Esophagus muscularis mucosa (tissue), 4 donors: ENCODE measurements at places on chromosomes 5 and 9. TPM values are rescaled to one million over a fixed set of nuclear protein-coding genes. Genes with fewer than 3 reads are reported as not detected.

- H3K27ac ChIP-seq, result no peak overlapping the region
- no peaks in the 10 kb centered on the region for H3K36me3 ChIP-seq
- H3K4me1 ChIP-seq, result peaks cover 83% of the 10 kb centered on the region
These were observed 9.2 kb downstream of the SNX18 start for GRCh38 chr5:54526604-54527288.

- H3K27ac ChIP-seq, result no peak overlapping the region
- H3K4me3 ChIP-seq, result no peak overlapping the region
- no peaks in the 10 kb centered on the region for H3K27me3 ChIP-seq
- no peaks in the 10 kb centered on the region for H3K4me1 ChIP-seq
These were observed 17.9 kb downstream of the PRLR start for GRCh38 chr5:35212122-35212982.

GRCh38 chr5:168291964-168292785 lies 730 bp downstream of the WWC1 start:
- DNase-seq, result no peak
- peaks cover 13% of the 10 kb centered on the region for H3K27me3 ChIP-seq
- peaks cover 17% of the 10 kb centered on the region for H3K4me1 ChIP-seq
- no peaks in the 10 kb centered on the region for H3K36me3 ChIP-seq
- no peak overlapping the region for H3K27ac ChIP-seq
- peak overlapping the region; percentile 62 for H3K4me3 ChIP-seq

DNA sequence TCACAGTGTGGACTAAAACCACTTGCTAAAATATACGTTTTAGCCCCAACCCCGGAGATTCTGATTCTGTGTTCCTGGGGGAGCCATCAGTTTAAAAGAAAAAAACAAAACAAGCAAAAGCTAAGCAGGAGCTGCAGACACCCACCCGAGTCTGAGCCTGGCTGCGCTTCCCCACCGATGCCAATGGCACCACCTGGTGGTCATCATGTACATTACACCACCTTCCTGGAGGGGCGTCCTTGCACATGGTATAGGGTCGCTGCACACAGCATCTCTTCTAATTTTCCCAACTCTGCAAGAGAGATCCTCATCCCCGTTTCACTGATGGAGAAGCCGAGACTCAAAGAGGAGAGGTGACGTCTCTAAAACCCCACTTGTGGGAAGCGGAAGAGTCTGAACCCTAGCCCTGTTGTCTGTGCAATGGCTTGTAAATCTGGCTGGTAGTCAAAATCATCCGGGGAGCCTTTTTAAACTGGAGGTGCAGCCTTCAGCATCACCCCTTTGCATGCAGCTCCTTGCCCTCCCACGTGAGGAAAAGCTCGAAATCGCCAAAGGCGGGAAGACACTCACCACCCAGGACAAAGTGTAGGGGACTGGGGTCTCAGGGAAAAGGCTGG lies 23.1 kb upstream of the CNOT6 start:
- H3K27ac ChIP-seq, result no peak overlapping the region
- no peaks in the 10 kb centered on the region for H3K36me3 ChIP-seq
- DNase-seq, result no peak
- H3K4me1 ChIP-seq, result peaks cover 10% of the 10 kb centered on the region

DNA sequence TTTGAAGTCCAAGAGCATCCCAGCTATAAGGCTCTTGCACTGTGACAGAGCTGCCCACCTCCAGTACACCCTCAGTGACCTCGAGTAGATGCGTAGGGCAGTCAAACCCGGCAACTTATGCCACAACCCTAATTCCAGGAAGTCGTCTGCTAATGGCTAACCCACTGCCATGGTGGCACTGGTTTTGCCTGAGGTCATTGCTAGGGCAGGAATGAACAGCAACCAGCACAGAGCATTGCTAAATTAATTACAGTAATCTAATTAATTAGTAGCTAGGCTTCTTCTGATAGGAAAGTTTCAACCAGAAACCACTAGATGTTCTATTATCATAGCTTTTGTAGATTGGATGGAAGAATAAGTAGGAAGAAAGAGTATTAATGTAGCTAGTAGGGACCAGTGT lies 122.8 kb downstream of the DPYSL3 start:
- no peak for DNase-seq
- no peak overlapping the region for H3K27ac ChIP-seq
- no peaks in the 10 kb centered on the region for H3K27me3 ChIP-seq
- peaks cover 15% of the 10 kb centered on the region for H3K36me3 ChIP-seq
- no peaks in the 10 kb centered on the region for H3K4me1 ChIP-seq

DNA sequence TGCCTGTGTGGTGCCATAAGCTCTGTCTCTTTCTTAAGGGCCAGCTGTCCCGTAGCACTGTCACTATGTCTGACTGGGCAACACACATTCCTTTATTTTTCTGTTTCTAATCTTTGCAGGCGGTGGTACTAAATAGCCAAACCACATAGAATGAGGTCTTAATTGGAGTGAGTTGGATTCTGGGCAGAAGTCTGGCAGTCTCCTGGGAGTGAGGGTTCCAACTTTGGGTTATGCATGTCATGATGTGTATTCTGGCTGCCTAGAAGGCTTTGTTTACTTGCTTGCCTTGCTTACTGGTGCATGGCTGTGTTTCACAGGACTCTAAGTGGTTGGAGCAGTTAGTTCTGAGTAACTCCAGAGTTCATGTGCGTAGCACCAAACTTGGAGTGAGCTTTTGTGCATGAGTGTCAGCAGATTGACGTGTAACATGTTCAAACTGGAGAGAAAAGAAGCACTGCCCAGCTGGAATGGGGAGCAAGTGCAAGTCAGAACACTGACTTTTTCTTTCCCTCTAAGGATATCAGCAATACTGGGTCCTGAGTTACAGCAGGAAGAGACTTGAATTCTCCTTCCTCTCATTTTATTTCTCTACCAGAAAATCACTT lies 185.8 kb downstream of the PCSK1 start:
- peak overlapping the region; percentile 52 for H3K27ac ChIP-seq
- H3K4me1 ChIP-seq, result peaks cover 20% of the 10 kb centered on the region
- H3K36me3 ChIP-seq, result no peaks in the 10 kb centered on the region
- H3K4me3 ChIP-seq, result no peak overlapping the region

DNA sequence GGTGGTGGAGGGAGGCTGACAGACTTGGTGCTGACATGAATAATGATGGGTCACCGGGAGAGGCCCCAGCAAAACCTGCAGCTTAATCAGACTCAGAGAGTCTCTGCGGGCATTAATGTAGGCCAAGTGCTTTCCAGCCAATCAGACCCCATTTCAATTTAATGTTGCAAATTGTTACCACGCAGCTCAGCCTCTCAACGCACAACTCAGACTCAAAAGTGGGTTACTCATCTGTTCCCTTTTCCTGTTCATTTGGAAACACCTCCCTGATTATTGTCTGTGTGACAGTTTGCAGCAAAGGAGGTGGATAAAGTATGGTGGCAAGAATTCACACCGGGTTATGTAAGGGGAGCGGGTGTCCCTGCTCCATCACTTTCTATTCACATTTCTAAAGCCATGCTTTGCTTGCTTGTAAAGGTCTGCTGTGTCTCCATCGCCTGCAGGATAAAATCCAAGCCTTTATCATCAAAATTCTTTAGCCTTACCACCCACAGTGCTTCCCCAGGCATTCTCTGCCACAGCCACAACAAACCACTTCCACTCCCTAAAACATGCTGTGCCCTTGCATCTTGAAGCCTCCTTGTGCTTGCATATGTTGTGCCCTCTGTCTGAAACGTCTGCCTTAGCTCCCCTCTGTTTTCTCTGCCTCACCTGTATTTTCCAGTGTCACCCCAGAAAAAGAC lies 156.5 kb downstream of the ASTN2 start:
- no peak for DNase-seq
- H3K4me1 ChIP-seq, result no peaks in the 10 kb centered on the region
- H3K27ac ChIP-seq, result no peak overlapping the region
- no peaks in the 10 kb centered on the region for H3K36me3 ChIP-seq

DNA sequence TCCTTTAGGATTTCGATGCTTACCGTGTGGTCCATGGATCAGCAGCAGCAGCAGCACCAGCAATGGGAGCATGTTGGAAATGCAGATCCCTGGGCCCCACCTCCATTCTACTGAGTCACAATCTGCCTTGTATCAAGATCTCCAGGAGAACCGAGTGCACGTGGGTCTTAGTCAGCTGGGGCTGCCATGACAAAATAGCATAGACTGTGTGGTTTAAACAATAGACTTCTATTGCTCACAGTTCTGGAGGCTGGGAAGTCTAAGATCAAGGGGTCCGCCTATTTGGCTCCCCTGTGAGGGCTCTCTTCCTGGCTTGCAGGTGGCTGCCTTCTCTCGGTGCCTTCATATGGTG lies 1.3 kb upstream of the PROP1 start:
- peak; percentile 86 for DNase-seq
- no peak overlapping the region for H3K4me3 ChIP-seq
- H3K4me1 ChIP-seq, result no peaks in the 10 kb centered on the region
- peaks cover 79% of the 10 kb centered on the region for H3K27me3 ChIP-seq
- no peak overlapping the region for H3K27ac ChIP-seq

DNA sequence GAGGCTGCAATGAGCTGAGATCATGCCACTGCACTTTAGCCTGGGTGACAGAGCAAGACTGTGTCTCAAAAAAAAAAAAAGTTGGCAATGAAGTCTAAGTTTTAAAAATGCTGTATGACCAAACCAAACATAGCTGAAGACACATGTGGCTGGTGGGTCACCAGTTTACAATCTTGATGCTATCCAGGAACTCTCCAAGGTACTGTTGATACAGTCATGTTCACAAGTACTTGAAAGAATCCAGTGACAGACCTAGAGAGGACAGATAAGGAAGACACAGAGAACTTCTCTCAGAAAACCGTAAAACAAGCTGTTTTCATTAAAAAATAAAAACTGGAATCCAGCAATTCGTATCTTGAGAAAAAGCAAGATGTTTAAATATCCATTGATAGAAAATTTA lies 95.7 kb downstream of the ACTBL2 start:
- no peaks in the 10 kb centered on the region for H3K27me3 ChIP-seq
- no peaks in the 10 kb centered on the region for H3K36me3 ChIP-seq
- no peak overlapping the region for H3K27ac ChIP-seq
- H3K4me1 ChIP-seq, result no peaks in the 10 kb centered on the region
- H3K4me3 ChIP-seq, result no peak overlapping the region

- no peaks in the 10 kb centered on the region for H3K36me3 ChIP-seq
- no peak overlapping the region for H3K27ac ChIP-seq
- H3K4me1 ChIP-seq, result no peaks in the 10 kb centered on the region
- no peak overlapping the region for H3K4me3 ChIP-seq
- no peaks in the 10 kb centered on the region for H3K27me3 ChIP-seq
These were observed 35.2 kb downstream of the RLN2 start for GRCh38 chr9:5269249-5269715.

DNA sequence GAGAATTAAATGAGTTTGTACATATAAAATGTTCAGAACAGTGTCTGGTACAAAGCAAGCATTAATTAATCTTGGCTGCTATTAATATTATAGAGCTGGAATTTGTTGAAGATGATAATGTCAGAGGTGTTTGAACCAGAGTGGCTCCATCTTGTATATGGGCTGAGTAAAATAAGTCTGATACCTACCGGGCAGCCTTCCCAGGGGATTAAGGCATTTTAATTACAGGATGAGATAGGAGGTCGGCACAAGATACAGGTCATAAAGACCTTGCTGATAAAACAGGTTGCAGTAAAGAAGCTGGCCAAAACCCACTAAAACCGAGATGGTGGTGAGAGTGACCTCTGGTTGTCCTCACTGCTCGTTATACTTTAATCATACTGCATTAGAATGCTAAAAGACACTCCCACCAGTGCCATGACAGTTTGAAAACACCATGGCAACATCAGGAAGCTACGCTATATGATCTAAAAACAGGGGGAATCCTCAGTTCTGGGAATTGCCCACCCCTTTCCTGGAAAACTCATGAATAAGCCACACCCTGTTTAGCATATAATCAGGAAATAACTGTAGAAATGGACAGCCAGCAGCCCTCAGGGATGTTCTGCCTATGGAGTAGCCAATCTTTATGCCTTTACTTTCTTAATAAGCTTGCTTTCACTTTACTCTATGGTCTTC lies 90.2 kb downstream of the PLK2 start:
- H3K4me3 ChIP-seq, result no peak overlapping the region
- DNase-seq, result no peak
- no peaks in the 10 kb centered on the region for H3K36me3 ChIP-seq
- H3K4me1 ChIP-seq, result no peaks in the 10 kb centered on the region
- no peaks in the 10 kb centered on the region for H3K27me3 ChIP-seq

GRCh38 chr9:128355451-128355850 lies 15.1 kb downstream of the SLC27A4 start:
- H3K4me3 ChIP-seq, result no peak overlapping the region
- no peak for DNase-seq
- no peaks in the 10 kb centered on the region for H3K4me1 ChIP-seq
- H3K27me3 ChIP-seq, result no peaks in the 10 kb centered on the region
- no peak overlapping the region for H3K27ac ChIP-seq

- H3K36me3 ChIP-seq, result peaks cover 98% of the 10 kb centered on the region
- no peak overlapping the region for H3K27ac ChIP-seq
- DNase-seq, result no peak
- H3K27me3 ChIP-seq, result no peaks in the 10 kb centered on the region
- no peaks in the 10 kb centered on the region for H3K4me1 ChIP-seq
These were observed 27.0 kb downstream of the IARS1 start for GRCh38 chr9:92266486-92266885.

DNA sequence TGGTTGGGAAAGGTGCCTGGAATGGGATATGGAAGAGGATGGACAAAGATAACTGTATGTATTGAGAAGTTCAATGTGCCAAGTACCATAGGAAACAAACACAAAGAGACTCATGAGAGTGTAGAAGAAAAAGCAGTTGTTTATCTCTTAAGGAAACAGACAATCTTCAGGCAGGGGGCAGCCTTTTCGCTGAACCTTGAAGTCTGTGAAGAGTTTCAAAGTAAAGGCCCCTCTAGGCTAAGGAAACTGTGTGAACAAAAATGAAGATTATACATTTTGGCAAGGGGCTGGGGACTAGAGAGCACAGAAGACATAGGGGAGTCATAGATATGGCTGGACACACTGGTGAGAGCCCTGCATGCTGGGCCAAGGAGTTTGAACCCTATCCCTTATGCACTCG lies 27.5 kb upstream of the FRMPD1 start:
- H3K27ac ChIP-seq, result no peak overlapping the region
- H3K4me1 ChIP-seq, result no peaks in the 10 kb centered on the region
- DNase-seq, result no peak
- no peak overlapping the region for H3K4me3 ChIP-seq
- no peaks in the 10 kb centered on the region for H3K36me3 ChIP-seq

DNA sequence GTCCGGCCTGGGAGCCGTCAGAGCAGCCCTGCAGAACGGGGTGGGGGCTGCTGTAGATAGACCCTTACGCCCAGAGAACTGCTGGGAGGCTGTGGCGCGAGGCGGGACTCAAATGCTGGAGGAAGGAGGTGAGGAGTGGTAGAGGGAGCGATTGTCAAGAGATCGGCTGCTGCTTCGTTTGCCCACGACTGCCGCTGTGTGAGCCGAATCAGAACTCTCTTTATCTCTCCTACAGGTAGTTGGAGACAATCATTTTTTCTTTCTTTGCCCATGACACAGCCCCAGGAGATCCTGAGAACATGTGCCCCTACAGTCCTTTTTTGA lies 456 bp downstream of the ZNF79 start:
- DNase-seq, result no peak
- no peaks in the 10 kb centered on the region for H3K27me3 ChIP-seq
- H3K36me3 ChIP-seq, result peaks cover 15% of the 10 kb centered on the region
- H3K4me3 ChIP-seq, result peak overlapping the region; percentile 70
- H3K4me1 ChIP-seq, result peaks cover 35% of the 10 kb centered on the region
- peak overlapping the region; percentile 94 for H3K27ac ChIP-seq

GRCh38 chr5:124816381-124816780 lies 69.9 kb upstream of the ZNF608 start:
- no peak overlapping the region for H3K4me3 ChIP-seq
- no peaks in the 10 kb centered on the region for H3K36me3 ChIP-seq
- H3K4me1 ChIP-seq, result no peaks in the 10 kb centered on the region
- no peaks in the 10 kb centered on the region for H3K27me3 ChIP-seq
- DNase-seq, result no peak

Gene MLANA
- total RNA-seq, result not detected

Gene NR2F1-AS1
- 22.8 TPM for total RNA-seq

Gene DNLZ
- 29.5 TPM for total RNA-seq

Gene TTF1
- total RNA-seq, result 17.2 TPM

Gene STKLD1
- 1.0 TPM for total RNA-seq

Gene PCDHGC5
- total RNA-seq, result 3.7 TPM
